ENCODE measurements at places on chromosomes 12 and 14.

DNA sequence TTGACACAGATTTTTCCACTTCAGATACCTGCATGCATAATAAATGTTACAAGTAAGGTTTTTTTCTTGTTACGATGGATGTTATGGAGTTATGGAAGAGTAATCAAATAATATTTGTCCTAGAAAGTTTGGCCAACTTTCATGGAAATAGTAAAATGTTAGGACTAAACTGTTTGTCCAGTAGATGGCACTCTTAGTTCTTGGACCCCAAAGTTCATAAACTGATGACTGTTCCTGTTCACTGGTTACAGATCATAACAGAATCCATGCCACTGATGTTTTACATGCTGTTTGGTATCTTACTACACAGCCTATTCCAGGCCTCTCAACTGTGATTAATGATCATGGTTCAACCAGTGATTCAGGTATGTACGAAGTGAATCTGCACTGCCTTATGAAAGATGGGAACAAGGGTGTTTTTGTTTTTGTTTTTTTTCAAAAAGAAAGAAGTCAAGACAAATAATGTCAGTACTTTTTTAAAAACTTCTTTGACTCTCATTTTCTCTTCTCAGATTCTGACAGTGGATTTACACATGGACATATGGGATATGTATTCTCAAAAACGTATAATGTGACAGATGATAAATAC is 48.8 kb upstream of the SLCO1C1 start:
- H3K4me3 ChIP-seq: no peak overlapping the region
- no peaks in the 10 kb centered on the region for H3K27me3 ChIP-seq
- DNase-seq: no peak
- H3K27ac ChIP-seq: no peak overlapping the region

DNA sequence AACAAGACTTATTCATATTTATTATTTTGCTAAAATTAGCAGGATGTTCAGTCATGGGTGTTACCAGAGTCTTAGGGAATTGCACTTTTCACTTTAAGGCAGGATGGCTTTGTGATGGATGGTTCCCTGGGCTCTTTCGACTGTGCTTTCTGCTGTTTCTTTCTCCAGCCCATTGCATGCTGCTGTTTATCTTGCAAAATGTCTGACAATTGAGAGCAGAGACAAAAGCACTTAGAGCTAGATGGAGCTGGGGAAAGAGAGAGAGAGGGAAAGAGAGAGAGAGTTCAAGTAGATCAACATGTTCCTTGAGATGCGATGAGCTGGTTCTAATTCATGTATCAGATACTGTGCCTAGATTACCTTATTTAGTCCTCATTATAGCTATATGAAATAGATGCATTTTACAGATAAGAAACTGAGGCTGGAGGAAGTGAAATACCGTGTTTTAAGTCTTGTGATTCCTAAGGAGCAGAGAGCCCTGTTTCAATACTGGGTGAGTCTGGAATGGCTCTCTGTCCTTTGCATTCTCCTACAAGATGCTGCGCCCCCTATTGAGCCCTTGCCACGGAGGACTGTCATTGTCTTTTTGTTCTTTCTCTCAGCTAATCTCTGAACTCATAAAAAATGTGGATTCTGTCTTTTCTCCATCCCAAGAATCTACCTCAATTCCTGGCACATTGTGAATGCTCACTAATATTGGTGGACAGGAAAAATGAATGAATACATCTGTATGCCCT is 227.9 kb downstream of the ALG10B start:
- no peak overlapping the region for H3K27ac ChIP-seq
- H3K27me3 ChIP-seq: no peaks in the 10 kb centered on the region
- H3K36me3 ChIP-seq: no peaks in the 10 kb centered on the region
- H3K4me3 ChIP-seq: no peak overlapping the region

DNA sequence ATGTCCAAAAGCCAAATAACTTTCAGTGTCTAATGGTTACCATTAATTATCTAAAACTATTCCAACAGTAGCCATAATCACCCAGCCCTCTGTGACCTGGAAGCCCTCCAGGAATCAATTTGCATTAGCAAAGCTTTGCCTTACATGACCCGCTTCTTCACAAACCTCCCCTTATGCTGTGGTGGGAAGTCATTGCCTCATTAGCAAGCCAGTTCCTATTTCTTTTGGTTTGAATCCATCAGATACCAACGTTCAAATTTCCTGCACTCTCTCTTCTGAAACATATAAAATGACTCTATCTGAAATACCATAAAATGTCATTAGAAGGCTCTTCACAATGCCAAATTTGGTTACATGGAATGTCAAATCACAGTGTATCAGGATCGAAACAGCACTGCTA is 268.3 kb upstream of the PRKD1 start:
- no peak overlapping the region for H3K27ac ChIP-seq
- H3K27me3 ChIP-seq: no peaks in the 10 kb centered on the region
- no peak overlapping the region for H3K4me3 ChIP-seq
- no peak for DNase-seq

DNA sequence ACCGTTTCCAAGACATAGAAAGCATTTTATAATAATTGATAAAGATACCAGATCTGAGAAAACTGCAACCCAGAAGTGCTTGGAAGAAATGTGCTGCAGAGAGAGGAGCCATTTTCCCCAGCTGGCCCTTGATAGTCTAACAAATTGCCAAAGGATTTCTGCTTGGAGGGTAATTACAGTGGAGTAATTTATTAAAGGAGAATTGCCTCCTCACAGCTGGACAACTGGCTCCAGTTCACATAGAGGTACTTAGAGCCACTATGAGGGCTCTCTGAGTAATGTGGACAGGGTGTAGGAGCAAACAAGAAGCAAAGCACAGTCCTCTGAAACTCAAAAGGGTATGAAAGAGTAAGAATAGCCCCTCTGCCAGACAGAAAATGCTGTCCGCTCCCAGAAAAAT is 335.6 kb downstream of the SYT1 start:
- no peak for DNase-seq
- H3K27ac ChIP-seq: no peak overlapping the region
- no peak overlapping the region for H3K4me3 ChIP-seq
- no peaks in the 10 kb centered on the region for H3K4me1 ChIP-seq
- H3K27me3 ChIP-seq: no peaks in the 10 kb centered on the region

GRCh38 chr12:122013136-122013535 is 8.5 kb upstream of the BCL7A start:
- DNase-seq: no peak
- no peak overlapping the region for H3K4me3 ChIP-seq
- peaks cover 7% of the 10 kb centered on the region for H3K4me1 ChIP-seq
- H3K27ac ChIP-seq: no peak overlapping the region

DNA sequence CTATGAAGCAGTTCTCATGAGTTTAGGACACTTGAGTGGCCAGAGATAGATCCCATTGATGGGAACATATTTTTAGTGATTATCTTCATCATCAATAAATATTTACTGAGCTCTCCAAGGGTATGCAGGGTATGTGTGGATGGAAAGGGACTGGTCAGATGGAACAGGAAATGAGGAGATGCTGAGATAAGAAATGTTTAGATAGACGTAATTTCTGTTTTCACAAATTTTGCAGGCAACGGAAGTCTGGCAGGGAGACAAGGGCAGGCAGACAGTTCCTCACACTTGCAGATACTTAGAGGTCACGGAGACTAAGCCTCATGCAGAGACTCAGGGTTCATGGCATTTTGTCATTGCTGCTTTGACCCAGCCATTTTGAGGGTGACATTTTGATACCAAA is 24.3 kb downstream of the BCL2L14 start:
- peaks cover 8% of the 10 kb centered on the region for H3K27me3 ChIP-seq
- no peak overlapping the region for H3K27ac ChIP-seq
- no peak overlapping the region for H3K4me3 ChIP-seq
- H3K36me3 ChIP-seq: no peaks in the 10 kb centered on the region

GRCh38 chr12:9133216-9133916 is 17.6 kb upstream of the A2M start:
- H3K4me1 ChIP-seq: no peaks in the 10 kb centered on the region
- no peak for DNase-seq
- H3K36me3 ChIP-seq: peaks cover 2% of the 10 kb centered on the region
- no peak overlapping the region for H3K4me3 ChIP-seq

DNA sequence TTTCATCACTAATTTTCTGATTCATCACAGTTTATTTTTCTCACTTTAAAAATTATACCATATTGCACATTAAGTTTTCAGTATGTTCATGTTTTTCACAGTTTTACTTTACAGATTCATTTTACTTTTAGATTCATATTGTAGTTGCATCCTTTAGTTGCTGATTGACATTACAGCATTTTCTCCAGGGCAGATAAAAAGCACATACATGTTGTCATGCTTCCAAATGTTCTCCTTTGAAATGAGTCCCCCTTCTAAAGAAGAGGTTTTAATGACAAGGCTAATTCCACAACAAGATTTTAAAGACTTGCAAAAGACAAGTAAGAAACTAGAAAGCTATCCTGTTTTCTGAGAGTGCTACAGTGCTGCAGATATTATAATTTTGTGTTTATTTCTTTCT is 72.1 kb upstream of the RASSF8 start:
- H3K27ac ChIP-seq: no peak overlapping the region
- DNase-seq: no peak
- H3K4me3 ChIP-seq: no peak overlapping the region
- no peaks in the 10 kb centered on the region for H3K36me3 ChIP-seq

GRCh38 chr14:90658541-90658967 is 157.7 kb downstream of the TTC7B start:
- no peak overlapping the region for H3K4me3 ChIP-seq
- H3K36me3 ChIP-seq: no peaks in the 10 kb centered on the region
- H3K27me3 ChIP-seq: no peaks in the 10 kb centered on the region

- peaks cover 32% of the 10 kb centered on the region for H3K4me1 ChIP-seq
- peak overlapping the region; percentile 92 for H3K27ac ChIP-seq
- H3K27me3 ChIP-seq: peaks cover 5% of the 10 kb centered on the region
- H3K36me3 ChIP-seq: peaks cover 16% of the 10 kb centered on the region
- peak; percentile 58 for DNase-seq
- peak overlapping the region; percentile 75 for H3K4me3 ChIP-seq
Observed at GRCh38 chr12:9027161-9028059, 38.1 kb downstream of the KLRG1 start.

DNA sequence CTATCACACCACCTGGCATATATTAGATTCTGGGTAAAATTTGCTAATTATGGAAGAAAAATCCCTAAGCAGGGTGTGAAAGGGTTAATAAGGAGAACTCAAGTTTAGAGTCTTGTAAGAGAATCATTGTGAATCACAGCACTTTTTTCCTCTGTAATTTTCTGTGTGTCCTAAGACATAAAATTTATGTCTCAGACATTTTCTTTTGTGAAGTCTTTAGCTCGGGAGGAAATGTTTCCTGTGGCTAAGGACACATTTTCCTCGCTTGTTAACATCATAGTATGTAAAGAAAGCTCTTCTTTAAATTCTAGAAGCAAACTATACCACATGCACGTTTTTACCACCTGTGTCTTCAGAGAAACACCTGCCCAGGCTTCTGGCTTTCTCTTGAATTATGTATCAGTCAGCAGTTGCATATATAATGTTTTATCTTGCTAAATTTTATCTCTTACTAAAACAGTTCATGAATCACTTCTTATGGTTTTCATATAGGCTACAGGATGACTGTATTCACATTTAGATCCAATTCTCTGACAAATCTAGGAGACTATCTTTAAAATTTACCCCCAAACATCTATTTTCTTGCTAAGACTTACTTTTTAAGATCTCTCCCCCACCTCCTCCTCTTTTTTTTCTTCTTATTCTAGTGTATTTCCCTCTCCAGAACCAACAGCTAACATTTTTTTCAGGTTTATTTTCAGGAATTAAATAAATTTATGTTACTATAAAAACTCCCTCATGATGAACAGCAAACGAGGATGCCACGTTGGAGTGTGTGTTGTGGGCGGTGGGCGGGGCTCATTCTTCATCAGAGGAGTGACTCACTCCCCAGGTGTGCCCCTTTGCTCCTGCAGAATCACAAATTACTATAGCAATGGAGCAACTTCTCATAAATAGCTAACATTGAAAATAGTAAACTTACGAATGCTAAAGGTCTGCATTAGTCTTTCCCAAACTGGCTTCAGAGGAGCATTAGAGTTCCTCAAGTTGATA is 11.6 kb upstream of the CSRP2 start:
- H3K27me3 ChIP-seq: peaks cover 5% of the 10 kb centered on the region
- DNase-seq: peak; percentile 49
- H3K4me3 ChIP-seq: no peak overlapping the region
- no peak overlapping the region for H3K27ac ChIP-seq

DNA sequence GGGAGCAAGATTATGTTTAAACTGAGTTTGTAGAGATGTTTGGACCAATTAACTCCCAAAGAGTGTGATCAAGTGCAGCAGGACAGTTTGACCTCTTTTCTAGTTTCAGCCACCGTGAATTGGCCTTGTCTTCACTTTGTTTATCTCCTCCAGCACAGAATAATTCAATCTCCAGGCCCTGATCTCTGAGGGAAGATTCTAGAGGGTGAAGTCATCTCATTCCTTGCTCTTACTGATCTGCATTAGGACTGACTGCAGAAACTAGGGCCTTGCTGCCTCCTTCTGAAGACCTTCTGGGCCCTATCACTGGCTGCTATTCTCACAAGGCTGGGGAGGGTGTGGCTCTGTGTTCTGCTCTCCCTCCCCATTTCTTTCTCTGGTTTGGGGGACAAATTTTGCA is 29.4 kb downstream of the C12orf75 start:
- H3K36me3 ChIP-seq: peaks cover 13% of the 10 kb centered on the region
- H3K27ac ChIP-seq: no peak overlapping the region
- DNase-seq: no peak
- H3K27me3 ChIP-seq: no peaks in the 10 kb centered on the region

DNA sequence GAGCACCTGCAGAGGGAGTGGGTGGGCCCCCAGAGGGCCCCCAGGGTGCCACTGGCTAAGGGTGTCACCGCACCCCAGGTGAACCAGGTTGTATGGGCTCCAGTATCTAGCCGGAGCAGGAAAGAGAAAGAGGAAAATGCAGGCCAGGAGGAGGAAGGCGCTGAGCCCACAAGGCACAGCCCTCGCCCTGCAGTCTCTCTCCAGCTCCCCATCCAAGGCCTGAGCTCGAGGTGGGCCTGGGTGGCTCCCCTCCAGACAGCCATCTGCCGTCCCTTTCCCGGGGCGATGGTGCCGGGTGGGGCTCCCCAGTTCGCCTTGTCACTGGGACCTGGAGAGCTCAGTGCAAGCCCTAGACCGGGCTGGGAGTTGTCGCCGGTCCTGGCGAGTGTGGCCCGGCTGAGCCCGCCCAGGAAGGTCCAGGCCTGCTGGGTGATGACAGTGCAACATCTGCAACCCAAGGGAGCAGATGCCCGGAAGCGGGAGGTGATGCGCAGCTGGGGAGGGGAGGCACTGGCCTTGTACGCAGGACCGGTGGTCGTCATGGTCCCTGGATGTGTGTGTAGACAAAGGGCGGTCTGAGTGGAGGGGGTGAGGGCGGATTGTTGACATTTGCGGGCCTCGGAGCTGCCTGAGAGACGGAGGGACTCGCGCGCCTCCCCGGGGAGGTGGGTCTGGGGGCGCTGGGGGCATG is 716 bp downstream of the TMEM179 start:
- H3K27me3 ChIP-seq: peaks cover 76% of the 10 kb centered on the region
- no peaks in the 10 kb centered on the region for H3K4me1 ChIP-seq
- H3K36me3 ChIP-seq: no peaks in the 10 kb centered on the region
- no peak for DNase-seq
- no peak overlapping the region for H3K4me3 ChIP-seq

- H3K36me3 ChIP-seq: no peaks in the 10 kb centered on the region
- H3K27me3 ChIP-seq: peaks cover 6% of the 10 kb centered on the region
- H3K4me3 ChIP-seq: no peak overlapping the region
- DNase-seq: no peak
- no peaks in the 10 kb centered on the region for H3K4me1 ChIP-seq
Observed at GRCh38 chr12:75571204-75571603, 59.8 kb upstream of the KRR1 start.

GRCh38 chr14:100446572-100446971 is 123.4 kb downstream of the SLC25A47 start:
- H3K4me1 ChIP-seq: peaks cover 14% of the 10 kb centered on the region
- DNase-seq: no peak
- H3K27ac ChIP-seq: no peak overlapping the region
- no peaks in the 10 kb centered on the region for H3K27me3 ChIP-seq
- no peaks in the 10 kb centered on the region for H3K36me3 ChIP-seq
- H3K4me3 ChIP-seq: no peak overlapping the region

Data from activated naive CD8-positive, alpha-beta T cell treated with anti-CD3 and anti-CD28 coated beads for 36 hours (primary cell).